ENCODE measurements at places on chromosomes 2 and 18. TPM values are rescaled to one million over a fixed set of nuclear protein-coding genes. Genes with fewer than 3 reads are reported as not detected.

The RIT2 gene
- total RNA-seq = not detected

The STEAP3 gene
- total RNA-seq = 31.6 TPM

The REG3A gene
- 0.31 TPM for total RNA-seq

The SLC19A3 gene
- not detected for total RNA-seq

The IMMT gene
- total RNA-seq = 154 TPM

The BMPR2 gene
- 4.5 TPM for total RNA-seq

The ANKRD30B gene
- total RNA-seq = not detected

The SGPP2 gene
- 0.04 TPM for total RNA-seq

The UGT1A4 gene
- not detected for total RNA-seq

The RAX gene
- not detected for total RNA-seq

The ING5 gene
- total RNA-seq = 27.5 TPM

The LYG1 gene
- 1.3 TPM for total RNA-seq

The IL18R1 gene
- 2.5 TPM for total RNA-seq

The OTOS gene
- not detected for total RNA-seq
